ENCODE measurements at places on chromosomes 13 and 19. TPM values are rescaled to one million over a fixed set of nuclear protein-coding genes. Genes with fewer than 3 reads are reported as not detected.

RTBDN gene
- 0.58 TPM for polyA plus RNA-seq

IL17D gene
- 0.08 TPM for polyA plus RNA-seq

MEIOSIN gene
- polyA plus RNA-seq: 1.2 TPM

KLK5 gene
- polyA plus RNA-seq: not detected

VSTM1 gene
- not detected for polyA plus RNA-seq

ZNF534 gene
- not detected for polyA plus RNA-seq

Data from K562 (cell line).